ENCODE measurements at places on chromosomes 13 and 19.
A peak's percentile ranks its signal among the peaks of the same experiment; 100 is the strongest.

GRCh38 chr19:7928741-7929701, 3.1 kb upstream of the CTXN1 start:
- peak; percentile 90 for DNase-seq

- DNase-seq, result peak; percentile 77
Observed at GRCh38 chr19:53772943-53773342, 51.2 kb downstream of the NLRP12 start.

DNA sequence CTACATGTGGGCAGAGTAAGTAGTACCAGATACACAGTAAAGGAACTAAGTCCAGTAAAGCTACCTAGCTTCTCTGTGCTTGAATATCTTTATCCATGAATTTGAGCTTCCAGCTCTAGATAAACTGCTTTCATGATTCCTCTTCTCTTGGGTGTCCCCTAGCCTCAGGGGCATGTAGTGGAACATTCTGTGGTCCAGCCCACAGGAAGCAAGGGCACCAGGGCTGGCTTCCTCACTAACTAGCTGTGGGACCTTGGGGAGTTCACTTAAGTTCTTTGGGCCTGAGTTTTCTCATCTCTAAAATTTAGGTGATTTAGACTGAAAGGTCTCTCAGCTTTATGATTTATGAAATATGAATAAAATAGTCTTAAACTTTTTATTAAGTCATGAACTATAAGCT, 185.7 kb downstream of the KATNAL1 start:
- DNase-seq, result no peak

GRCh38 chr19:3100331-3100730, 6.2 kb downstream of the GNA11 start:
- no peak for DNase-seq

GRCh38 chr13:82739881-82740280, 1142.4 kb downstream of the SLITRK1 start:
- no peak for DNase-seq

Data from hematopoietic multipotent progenitor cell treated with erythropoietin and hydrocortisone succinate and interleukin-3 and kit ligand, for 6 days (in vitro differentiated cells).